ENCODE measurements at places on chromosomes 6 and 20.

- no peak for DNase-seq
Observed at GRCh38 chr6:8017276-8017701, 46.9 kb downstream of the BLOC1S5 start.

- no peak for DNase-seq
Observed at GRCh38 chr6:126886106-126886505, 232.4 kb upstream of the RSPO3 start.

- no peak for DNase-seq
Observed at GRCh38 chr6:38567436-38567835, 72.3 kb downstream of the BTBD9 start.

DNA sequence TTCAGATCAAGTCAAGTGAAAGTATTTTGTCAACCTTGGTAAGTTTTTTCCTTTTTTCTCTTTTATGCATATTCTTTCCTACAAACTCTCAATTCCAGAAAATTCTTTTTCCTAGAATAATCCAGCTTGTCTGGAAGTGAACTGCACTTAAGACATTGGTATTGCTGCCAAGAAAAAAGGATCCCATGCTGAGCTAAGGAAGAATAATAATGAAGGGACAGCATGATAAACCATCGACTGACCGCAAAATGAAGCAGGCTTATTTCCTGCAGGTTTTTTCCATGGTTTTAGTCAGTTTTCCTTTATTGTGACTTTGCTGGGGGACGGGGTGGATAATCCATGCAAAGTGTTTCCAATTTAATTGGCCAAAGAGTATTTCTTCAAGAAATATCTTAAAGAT lies 857.6 kb upstream of the SLC35B3 start:
- DNase-seq: no peak

- DNase-seq: no peak
Observed at GRCh38 chr6:56842686-56843475, 112.0 kb upstream of the BEND6 start.

DNA sequence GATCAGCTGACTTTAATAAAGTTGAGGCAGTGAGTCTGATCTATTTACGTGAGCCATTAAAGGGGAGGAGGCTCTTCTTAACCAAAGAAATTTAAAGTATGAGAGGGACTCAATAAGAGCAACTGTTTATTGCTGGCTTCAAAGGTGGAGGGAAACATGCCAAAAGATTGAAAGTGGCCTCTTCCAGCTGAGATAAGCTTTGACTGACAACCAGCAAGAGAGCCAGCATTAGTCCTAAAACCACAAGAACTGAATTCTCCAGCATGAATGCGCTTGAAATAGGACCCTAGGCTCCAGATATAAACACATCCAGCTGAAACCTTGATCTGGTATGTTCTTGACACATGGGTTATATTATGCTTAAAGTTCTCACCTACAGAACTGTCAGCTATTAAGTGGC lies 123.1 kb upstream of the GJE1 start:
- no peak for DNase-seq

- DNase-seq: no peak
Observed at GRCh38 chr6:24589334-24589733, 56.7 kb downstream of the KIAA0319 start.

DNA sequence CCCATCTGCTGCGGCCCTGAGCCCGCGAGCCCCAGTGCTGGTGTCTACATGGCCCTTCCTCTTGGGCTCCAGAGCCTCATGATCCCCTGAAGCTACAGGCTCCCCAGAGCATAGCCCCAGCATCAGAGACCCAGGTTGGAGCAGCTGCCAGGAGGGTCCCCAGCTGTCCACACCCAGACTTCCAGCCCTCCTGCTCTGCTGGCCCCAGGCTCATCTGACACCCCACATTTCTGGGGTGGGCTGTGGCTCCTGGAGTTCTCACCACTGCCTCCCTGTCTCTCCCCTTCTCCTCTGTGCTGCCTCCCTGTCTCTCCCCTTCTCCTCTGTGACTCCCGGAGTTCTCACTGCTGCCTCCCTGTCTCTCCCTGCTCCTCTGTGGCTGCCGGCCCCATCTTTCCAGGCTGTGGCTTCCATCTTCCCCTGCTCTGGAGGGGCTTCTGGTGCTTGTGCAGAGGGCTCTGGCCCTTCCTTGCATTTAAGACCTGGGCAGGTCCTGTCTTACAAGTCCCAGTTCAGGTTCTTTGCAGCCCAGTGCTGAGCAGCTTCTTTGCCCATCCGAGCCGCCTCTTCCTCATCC lies 108.1 kb downstream of the ERMARD start:
- no peak for DNase-seq

DNA sequence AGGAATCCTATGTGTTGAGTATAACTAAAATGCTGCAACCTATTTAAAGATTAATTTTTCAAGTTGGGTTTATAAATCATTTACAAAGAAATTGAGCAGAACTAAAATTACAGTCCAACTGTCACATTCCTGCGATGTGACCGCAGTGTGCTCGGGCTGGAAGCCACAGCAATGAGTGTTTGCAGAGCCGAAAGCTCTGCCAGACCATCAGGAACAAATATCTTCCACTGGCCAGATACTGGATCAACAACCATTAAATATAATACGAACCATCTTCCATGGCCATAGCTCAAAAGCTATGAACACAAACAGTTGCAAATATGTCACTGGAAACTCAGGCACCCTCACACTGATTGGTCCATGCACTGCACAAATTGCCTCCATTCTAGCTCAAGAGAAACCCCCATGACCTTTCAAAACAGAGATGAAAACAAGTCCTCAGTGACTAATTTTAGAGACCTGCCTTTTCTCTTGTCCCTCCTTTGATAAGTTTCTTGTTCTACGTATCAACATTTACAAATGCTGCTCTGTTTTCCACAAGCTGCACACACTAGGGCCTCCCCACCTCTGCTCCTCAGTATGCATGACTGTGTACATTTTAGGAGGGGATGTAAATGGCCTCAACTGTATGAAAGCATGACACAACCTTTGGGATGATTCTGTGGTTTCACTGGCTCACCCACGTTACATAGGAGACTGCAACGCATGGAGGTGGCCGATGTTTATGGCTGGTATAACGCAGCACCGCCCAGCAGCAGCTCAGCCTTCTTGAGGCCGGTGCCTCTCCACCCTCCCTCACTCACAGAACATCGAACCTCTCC lies 171.7 kb downstream of the WDR27 start:
- DNase-seq: no peak

Measured in activated naive CD4-positive, alpha-beta T cell (primary cell).